ENCODE measurements at places on chromosomes 6 and 20. TPM values are rescaled to one million over a fixed set of nuclear protein-coding genes. Genes with fewer than 3 reads are reported as not detected.

The SEL1L2 gene
- not detected for total RNA-seq

The MTFR2 gene
- total RNA-seq: 4.5 TPM

DNA sequence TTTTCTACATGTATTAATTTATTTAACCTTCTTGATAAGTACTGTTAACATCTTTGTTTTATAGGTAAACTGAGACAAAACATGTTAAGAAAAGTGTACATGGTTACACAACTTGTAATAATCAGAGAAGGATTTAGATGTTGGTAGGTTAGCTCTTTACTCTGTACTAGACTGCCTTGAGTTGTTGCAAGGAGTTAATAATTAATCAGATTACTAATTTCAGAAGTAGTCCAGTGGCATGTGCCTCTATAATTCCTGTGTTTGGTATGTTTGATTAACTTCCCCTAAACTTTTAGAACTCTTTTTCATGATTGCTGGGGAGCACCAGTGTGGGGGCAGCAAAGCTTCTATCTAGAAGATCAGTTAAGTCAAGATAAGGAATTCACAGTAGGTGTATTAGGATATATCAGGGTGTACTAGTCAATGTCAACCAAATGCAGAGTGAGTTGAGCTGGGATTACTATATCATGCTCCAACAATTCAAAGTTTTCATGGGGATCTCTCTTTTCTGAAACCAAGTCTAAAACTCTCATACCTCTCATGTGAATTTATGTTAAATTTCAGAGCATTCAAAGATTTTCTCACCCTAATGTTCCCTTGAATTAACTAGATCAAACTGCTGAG is 129.7 kb upstream of the AHI1 start:
- no peak for DNase-seq

DNA sequence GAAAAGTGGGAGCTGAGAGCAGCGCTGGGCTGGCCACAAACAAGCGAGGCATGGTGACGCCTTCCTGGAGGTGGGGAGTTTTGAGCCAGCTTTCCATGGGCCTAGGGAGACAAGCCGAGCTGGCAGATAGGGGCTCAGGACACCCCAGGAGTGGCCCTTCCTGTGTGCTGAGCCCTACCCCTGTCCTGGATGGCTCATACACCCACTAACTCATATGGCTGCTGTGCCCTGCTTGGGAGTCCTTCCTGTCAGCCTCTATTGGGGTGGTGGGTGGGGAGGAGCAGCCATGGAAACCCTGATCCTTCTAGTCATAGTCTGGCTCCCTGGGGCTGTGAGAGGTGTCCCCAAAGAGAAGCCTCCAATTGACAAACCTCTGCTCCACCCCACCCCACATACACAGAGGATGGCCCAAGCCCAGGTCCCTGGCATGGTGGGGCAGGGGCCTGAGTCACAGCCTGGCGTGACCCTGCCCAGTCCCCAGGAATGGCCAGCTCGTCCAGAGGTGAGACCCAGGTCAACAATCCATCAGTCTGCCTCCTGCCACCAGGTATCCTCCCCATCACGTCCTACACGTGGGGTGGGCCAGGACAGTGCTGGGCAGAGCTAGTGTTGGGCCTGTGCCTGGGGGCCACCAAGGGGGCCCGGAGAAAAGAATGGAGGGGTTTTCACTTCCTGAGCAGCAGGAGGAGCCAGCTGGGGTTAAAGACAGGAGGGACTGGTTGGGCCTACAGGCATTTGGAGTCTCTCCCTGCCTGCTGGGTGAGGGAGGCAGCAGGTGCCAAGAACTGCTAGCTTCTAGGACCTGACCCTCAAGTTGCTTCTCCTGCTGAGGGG is 52.2 kb downstream of the MRPL14 start:
- no peak for DNase-seq

All from pulmonary artery endothelial cell (primary cell).